Activated T-helper 17 cell treated with anti-CD3 and anti-CD28 coated beads, Interleukin-2, amount 50 U/mL, for 72 hours (primary cell): ENCODE measurements at places on chromosomes 2 and 18.

DNA sequence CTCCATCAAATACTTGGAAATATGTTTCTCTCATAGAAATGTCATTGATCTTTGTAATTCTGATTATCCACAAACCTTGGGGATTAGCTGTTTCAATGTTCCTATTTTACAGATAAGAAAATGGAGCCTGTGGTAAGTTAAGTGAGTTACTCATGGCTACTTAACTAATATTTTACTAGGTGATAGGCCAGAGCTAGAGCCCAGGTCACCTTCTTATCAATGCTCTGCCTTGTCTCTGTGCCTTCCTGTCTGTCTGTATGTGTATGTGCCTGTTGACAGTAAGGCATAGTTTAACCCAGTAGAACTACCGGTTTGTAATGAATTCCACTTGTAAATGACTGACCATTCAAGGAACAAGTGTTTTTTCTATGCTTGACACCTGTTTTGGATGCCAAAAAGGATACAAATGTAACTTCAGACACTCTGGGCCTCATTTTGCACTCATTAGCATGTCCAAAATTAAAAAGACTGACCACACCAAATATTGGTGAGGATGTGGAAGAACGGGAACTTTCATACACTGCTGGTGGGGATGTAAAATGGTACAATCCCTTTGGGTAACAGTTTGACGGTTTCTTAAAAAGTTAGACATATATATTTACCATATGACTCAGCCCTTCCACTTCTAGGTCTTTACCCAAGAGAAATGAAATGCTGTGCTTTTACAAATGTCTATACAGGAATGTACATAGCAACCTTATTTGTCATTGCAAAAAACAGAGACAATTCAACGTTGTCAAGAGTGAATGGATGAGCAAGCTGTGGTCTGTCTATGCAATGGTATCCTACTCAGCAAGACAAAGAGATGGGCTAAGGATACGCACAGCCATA, 19.6 kb upstream of the IL1A start:
- peak; percentile 92 for ATAC-seq

DNA sequence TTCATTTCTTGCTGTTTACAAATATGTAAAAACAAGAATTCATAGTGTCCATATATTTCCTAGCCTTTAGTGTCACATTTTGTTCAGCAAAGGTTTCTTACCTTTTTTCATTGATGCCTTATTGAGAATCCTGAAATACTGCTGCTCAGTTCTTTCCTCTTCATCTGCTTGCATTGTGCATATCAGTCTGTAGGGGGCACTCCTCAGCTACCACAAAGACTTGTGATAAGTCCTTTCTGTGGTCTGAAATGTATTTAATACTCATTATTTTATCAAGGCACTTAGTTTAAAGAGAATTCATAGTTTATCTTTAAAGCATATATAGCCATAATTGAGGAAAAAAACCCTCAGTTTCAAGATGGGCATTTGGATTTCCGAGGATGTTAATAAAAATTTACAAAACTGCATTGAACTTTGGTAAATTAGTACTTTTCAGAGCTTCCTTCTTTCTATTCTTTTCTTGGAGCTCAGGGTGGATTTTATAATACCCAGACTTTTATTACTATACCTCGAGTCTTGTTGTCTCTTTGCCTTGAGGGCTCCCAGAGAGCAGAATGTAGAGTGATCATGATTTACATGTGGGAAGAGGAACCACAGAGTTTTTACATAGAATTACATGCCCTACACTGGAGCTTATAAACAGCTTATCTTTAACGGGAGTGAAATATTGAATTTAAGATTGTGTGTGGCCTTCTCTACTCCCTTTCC, 570.1 kb downstream of the PLCL1 start:
- ATAC-seq: no peak

DNA sequence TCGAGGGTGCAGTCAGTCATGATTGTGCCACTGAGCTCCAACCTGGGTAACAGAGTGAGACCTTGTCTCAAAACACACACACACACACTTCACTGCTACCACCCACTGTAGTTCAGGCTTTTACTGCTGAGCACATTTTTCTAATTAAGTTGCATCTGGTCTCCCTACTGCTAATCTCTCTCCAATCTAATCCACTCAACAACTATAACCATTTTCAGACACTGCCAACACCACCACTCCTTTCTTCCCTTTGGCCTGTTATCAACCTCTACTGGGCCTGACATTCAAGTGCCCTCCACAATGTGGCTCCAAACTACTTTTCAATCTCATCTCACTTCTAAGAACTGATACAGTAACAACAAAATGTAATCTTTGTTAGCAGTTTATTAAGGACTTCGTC, 44.8 kb downstream of the RMP24 start:
- ATAC-seq: no peak

DNA sequence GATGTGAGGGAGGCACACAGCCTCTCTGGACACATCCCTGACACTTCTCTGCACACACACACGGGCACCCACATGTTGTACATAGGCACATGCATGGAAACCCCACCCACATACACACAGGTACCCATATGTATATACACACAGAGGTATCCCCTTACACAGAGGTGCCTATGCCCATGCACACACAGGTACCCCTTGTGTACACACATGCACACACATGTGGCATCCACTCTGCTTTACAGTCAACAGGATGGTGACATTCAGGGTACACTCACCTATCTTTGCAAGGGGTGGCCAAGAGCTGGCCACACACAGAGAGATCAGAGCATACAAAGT, 59.5 kb downstream of the FAM168B start:
- no peak for ATAC-seq

DNA sequence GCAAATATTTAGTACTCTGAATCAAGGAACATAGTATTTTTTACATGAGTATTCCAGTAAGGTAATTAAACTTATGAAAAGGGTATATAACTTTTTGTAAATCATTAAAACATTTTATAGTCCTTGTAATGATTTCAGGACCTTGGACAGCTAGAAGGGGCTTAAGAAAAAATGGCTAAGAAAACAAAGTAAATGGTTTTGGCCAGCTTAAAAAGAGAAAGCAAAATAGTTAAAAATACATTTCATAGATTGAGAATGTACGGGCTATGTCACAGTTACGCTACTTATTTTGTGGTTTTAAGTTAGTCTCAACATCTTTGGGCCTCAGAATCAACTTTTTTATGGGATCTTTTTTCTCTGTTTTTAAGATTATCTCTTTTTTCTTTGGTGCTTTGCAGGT, 26.7 kb downstream of the POLI start:
- no peak for ATAC-seq

- ATAC-seq: no peak
Observed at GRCh38 chr2:55844986-55845385, 78.6 kb downstream of the EFEMP1 start.

GRCh38 chr2:96596596-96596995, 41.5 kb downstream of the KANSL3 start:
- ATAC-seq: peak; percentile 23

DNA sequence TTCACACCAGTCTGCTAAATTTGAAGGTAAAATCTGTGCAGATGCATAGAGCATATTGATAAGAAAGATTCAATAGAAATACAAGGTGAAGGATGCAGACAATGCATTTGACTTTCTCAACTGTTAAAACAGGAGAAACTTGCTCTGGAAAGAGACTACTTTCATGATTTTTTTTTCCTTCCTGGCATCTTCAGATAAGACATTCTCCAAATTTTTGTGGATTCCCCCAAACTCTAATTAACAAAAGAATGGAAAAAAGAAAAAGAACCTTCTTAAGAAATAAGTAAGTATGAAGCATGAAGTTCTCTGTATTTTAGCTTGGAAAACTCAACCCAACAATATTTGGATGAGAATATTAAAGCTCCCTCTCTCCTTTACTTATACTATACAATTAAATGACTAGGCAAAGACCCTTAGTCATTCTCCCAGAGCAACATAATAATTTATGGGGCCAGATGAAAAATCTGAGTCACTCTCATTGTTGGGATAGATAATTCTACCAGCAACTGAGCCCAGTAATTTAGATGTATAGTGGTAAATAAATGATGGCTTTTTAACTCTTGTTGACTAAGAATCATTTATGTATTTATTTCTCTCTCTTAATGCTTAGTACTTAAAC, 298.7 kb upstream of the COL3A1 start:
- ATAC-seq: no peak

DNA sequence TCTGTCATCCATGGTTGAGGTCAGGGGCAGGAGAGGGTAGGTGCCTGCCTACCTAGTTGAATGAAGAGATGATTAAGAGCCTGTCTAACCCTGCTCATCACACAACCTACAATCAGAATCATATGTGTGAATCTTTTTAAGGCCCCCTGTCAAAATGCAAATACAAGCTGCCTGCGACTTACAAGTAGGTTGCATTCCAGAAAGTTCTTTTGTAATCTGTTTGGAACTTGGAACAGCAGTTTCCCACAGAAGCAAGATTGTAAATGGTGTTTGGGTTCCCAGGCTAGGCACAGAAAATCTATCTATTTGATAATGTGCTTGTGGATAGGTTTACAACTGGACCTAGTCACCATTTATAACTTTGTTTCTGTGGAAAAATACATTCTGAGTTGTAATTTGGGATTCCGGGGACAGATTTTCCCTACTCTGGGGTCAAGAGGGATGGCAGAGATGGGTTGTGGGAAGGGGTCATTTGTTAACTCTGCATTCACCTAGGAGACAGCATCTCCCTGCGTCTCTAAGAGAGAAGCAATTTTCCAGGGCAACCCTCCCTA, 4.4 kb downstream of the LIPG start:
- no peak for ATAC-seq

- ATAC-seq: no peak
Observed at GRCh38 chr18:54503131-54503894, 87.7 kb upstream of the DYNAP start.

- no peak for ATAC-seq
Observed at GRCh38 chr2:70420143-70420542, 118.3 kb upstream of the FAM136A start.

DNA sequence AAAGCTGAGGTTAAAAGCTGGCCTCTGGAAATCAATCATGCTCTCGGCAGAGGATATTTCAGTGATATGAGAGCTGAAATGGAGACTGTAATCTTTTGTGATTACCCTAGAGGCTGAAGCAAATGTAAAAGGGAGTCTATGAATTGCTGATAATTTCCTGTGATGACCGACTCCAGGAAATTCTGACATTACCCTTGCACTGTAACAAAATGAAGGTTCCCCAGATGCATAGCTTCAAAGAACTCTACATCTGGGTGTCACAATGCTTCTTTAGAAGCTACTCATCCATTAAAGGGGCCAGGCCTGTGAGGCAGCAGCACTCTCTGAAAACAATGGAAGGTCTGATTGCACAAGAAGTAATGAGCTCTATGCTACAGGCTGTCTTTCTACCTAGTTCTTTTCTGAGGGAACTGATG, 268.2 kb upstream of the SESTD1 start:
- no peak for ATAC-seq

- no peak for ATAC-seq
Observed at GRCh38 chr2:227036527-227036926, 127.5 kb downstream of the COL4A4 start.

GRCh38 chr2:241867776-241868420, 1.6 kb upstream of the RTP5 start:
- ATAC-seq: no peak

- no peak for ATAC-seq
Observed at GRCh38 chr2:15941871-15942710, 1.7 kb downstream of the MYCN start.

DNA sequence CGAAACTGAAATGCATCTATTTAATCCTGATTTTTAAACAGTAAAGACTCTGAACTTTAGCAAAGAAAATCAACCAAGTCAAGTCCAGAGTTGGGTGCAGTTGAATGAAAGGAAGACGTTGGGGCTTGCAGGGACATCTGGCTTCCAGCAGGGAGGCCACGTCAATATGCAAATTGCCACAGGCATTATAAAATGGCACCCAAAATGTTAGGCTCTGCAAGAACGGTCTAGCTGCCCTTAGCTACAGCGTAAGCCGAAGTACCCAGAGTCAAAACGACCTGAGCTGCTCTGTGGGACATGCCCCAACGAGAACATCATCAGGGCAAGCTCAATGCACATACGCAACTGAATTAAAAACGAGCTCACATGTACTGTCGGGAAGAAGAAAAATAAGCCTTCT, 30.7 kb downstream of the DOCK10 start:
- no peak for ATAC-seq
